Astrocyte of the spinal cord (primary cell): ENCODE measurements at places on chromosomes 11 and 22.
A peak's percentile ranks its signal among the peaks of the same experiment; 100 is the strongest.

DNA sequence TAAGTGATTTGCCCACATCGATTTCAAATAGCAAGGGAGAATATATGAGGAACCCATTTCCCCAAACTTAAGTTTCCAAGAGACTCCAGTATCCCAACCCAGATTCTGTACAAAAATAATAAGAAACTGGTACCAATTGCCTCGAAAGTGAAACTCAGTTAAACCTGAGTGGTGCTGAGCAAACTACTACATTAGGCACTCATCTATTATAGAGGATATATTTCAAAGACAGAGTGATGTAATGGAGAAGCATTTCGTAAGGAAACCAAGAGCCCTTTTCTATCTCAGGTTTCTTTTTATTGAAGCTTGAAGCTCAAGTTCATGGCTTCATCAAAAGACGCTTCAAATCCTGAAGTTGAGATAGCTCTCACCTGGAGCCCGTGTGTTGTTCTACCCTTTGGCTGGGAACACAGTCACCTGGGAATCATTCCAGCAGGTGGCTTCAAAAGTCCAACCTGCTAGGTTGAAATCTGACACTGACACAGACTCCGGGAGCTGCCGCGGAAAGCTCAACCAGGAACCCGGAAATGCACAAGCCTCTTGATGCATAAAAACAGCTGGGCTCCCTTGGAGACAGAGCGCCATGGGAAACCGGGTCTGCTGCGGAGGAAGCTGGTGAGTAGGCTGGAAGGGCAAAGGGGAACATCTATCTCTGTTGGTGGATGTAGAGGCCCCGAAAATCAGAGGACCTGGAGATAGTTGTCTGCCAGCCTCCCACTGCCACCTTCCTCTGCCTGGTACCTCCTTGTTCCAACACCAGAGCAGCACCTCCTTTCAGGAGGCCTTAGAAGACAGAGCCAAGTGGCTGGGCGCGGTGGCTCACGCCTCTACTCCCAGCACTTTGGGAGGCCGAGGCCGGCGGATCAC lies at the start of gene C11orf52:
TSS of gene C11orf52 (plus strand) at position 524 of the 867 bp plus-strand sequence. CDS start at position 584, 60 bp downstream.
- peak; percentile 56 for DNase-seq

DNA sequence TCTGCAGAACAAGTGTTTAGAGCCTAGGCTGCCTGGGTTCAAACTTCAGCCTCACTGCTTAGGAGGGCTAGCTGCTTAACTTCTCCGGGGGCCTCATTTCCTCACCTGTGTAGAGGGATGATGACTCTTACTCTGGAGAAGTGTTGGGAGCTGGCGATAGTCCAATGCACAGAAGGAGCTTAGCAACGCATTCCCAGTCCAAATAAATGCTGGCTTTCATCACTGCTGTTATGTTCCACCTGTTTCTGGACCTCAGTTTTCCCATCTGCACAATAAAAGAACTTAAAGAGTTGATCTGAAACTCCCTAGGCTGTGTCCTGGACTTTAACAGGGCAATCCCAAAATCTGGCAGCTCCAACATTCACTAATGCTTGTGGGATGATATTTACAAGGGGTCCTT lies 337.8 kb downstream of the MIAT start:
- DNase-seq, result no peak

- DNase-seq, result peak; percentile 89
These were observed 3.9 kb upstream of the TRIM34 start for GRCh38 chr11:5620651-5621521.

DNA sequence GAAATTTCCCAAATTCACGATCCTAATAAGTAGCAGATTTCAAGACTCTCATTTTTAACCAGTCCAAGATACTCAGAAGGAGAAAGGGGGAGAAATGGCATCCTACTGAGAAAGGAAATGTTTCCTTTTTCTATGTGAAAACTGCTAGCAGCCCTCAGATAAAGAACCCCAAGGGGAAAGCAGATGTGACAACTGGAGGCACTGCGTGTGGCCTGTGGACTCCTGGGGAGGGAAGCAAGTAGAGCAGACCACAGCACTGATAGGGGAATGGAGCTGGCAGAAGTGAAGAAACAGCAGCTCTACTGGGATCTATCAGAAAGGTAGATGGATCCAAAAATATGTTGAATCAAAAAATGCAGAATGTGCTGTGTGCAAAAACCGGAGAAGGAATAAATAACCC lies 239.7 kb upstream of the API5 start:
- no peak for DNase-seq

- DNase-seq, result peak; percentile 96
These were observed 16.1 kb upstream of the APOA1 start for GRCh38 chr11:116853461-116854073.

DNA sequence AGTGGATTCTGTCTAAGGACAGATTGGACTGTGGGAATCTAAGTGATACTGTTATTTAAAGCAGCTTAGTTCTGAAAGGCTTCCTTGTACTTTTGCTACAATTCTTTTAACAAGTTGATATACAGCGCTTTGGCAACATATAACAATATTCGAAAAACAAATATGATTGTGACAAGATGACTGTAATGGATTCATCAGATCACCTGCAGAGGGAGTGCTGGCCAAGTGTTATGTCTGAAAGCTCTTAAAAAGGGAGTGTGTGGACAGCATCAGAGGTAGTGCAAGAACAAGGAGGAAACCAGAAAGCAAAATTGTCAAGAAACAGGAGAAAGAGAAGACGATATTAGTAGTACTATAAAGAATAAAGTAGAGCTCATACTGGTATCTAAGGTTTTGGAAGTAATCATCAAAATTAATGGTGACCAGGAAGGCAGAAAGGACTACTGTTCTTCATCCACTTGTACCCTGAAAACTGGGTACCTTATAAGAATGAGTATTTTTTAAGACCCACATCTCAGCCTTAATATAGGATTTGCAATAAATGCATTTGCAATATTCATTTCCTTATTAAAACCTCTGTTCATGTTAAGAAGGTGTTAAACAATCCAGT lies 1112.0 kb upstream of the CCDC90B start:
- DNase-seq, result peak; percentile 24
